ENCODE measurements at places on chromosomes 5 and 9.

DNA sequence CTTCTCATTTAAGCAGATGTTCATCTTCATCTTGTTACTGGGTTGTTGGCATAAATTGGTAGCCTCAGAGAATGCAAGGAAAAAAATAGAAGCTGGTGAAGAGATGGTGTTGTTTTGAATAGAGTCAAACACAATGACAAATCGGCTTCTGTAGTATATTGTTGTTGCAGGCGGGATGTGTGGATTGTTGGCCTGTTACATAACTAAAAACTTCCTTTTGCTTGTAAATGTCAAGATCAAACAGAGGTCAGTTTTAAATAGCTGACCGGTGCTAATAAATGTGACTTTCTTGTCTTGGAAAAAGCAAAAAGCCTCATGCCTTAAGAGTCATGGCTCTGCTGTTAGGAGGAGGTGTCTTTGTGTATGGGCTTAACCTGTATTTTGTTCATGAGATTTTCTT is 59.2 kb downstream of the CCDC192 start:
- DNase-seq, result no peak

DNA sequence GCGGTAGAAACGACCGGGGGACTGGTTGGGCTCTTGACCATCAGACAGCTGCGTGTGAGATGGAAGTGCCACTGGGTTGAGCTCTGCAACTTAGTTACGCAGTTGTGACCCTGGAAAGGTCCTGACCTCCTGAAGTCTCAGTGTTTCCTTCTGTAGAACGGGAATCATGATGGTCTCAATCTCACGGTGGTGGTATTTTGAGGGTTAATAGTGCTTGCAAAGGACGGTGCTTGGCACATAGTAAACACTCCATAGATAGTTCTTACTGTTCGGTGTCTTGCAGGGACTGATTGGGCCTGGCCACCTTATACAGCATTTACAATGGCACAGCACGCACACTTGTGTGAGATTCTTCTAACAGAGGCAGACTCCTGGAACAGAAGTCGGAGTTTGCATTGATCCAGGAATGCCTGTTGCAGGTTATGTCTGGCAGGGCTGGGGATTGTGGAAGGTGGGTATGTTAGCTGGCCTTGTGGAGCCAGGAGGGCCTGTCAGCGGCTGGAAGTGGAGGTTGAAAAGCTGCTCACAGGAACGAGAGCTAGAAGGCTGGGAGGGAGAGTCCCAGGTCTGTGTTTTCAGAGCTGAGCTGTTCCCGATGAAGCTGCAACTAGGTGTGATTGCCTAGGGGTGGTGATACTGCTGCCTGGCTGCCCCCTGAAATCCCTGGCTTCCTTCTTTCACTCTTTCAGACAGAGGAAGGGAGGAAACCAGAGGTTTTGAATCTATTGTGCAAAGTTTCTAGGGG is 962 bp upstream of the TXN start:
- no peak for DNase-seq

DNA sequence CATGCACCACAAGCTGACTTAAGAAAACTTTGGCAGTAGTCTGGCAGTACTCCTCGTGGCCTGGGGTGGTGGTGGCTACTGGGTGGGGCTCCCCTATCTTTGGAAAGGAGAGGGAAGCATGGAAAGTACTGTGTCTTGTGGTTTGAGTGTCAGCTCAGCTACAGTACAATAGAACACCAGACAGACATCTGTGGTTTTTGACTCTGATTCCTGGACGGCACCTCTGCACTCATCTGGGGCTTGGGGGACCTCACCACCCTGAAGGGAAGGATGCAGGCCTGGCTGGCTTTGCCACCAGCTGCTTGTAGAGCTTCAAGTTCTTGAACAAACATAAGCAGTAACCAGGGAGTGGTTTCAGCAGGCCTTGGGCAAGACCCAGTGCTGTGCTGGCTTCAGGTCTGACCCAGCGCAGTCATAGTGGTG is 40.6 kb downstream of the TNFSF8 start:
- DNase-seq, result no peak

DNA sequence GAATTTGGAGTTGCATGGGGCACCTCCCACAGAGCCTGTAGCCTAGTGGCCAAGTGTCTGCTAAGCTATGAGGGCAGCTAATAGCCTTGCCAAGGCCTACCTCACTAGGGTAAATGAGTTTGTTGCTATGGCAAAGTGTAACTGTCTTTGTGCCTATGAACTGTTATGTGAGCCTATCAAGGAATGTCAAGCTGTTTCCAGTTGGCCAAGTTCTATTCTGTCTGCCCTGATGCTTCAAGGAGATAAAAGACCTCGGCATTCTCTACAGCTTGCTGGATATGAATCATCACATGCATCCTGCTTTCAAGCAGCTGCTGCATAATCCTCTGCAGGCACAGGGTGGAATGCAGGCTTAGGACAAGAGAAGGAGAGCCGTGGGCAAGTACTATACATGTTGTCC is 69.8 kb upstream of the CCDC112 start:
- DNase-seq, result peak; percentile 88

DNA sequence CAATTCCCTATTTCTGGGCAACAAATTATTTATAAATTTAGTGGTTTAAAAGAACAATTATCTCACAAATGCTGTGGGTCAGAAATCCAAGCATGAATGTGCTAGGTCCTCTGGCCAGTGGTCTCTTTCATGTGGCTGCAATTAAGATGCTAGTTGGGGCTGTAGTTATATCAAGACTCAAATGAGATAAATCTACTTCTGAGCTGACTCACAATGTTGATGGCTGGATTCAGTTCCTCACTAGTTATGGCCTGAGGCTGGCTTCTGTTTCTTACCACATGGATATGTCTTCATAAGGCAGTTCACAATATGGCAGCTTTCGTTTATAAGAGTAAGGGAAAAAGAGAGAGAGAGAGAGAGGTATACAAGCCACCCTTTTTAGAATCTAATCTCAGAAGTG is 717.0 kb downstream of the PRELID2 start:
- no peak for DNase-seq

DNA sequence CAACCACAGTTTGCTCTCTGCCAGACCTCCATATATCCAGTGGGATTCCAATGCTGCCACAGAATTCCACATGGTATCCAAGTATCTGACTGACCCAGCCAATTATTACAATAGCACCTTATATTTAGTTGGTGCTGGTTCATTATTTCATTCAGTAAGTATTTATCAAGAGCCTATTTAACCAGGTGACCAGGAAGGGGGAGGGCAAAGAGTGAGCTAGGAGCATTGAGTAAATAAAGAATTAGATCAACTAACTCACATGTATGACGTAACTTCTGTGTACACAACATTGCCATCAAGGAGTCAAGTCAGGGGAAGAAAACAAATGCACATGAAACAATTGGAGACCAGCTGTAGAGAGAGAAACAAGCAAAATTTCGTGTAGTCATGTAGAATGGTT is 207.1 kb upstream of the PAPPA start:
- no peak for DNase-seq

DNA sequence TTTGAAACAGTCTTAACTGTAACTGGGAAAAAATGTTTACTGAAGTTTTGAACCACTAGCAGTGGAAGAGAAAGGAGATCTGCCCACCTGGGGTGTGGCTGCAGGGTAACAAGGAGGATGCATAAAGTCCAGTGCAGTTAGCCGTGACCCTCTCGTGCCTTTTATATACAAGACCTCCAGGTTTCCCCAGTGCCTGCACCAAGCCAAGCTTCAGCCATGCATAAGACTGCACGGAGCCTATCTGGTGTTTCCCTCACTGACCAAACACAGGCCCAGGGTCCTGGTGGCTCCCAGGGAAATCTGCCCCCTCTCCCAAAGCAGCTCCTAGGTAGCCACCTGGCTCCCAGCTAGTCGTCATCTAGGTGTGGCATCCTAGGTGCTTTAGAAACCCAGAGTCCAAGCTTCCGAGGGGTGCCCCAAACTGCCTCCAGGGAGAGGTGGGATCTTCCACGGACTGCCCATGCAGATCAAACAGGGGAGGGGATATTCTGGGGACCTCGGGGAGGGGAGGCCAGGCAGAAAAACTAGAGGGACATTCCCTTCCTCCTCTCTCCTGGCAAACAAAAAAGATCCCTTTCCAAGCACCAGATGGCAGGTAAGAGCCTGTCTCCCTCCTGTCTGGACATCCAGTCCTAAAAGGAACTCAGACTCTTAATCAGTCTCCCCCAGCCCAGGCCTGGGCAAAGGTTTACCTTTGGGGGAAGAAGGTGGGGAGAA is 2.7 kb downstream of the SHB start:
- no peak for DNase-seq

GRCh38 chr5:97628031-97628430 is 445.0 kb upstream of the RIOK2 start:
- no peak for DNase-seq

- no peak for DNase-seq
Measured at GRCh38 chr9:84003246-84003645, 22.6 kb downstream of the RMI1 start.

DNA sequence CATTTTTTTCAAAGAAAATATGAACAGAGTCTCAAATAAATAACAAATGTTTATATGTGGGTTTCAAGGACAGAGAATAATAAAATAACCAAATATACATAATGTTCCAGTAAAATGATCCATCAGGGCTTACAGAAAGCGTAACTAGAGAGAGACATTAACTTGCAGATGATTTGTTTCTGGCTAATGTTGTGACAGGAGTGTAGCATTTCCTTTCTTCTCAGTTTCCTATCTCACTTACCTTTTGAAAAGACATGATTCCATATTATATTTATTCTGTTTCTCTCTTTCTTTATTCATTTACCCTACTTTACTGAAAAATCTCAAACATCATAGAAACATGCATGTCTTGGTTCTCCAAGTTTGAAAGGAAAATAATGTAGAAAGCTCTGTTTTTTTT is 451.3 kb upstream of the CDH9 start:
- DNase-seq, result no peak
